Dermis blood vessel endothelial cell (primary cell): ENCODE measurements at places on chromosomes 3 and 15. TPM values are rescaled to one million over a fixed set of nuclear protein-coding genes. Genes with fewer than 3 reads are reported as not detected.

DNA sequence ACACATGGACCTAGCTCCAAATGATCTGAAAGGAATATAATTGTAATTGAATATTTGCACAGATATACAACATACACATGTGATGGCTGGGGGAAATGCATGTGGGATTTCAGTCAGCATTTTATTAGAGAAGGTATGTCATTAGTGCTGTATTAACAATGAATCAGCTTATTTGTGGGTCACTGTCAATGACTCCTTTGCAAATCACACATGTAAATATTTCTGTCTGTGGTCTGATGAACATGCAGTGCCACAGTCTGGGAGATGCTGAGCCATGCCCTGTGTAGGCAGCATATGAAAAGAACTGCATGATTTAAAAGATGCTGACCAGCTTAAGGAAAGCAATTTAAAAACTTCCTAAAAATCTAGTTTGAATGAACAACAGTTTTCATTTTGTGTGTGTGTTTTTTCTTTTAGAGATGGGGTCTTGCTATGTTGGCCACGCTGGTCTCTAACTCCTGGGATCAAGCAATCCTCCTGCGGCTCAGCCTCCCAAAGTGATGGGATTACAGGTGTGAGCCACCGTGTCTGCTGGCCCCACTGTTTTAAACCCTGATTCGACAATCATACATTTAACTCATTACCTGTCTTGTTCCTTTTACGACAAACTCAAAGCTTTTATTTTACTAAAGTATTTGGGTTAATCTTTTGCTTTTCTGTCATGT, 803 bp upstream of the B3GNT5 start:
- DNase-seq: no peak

Gene KIF15
- total RNA-seq: 7.5 and 21.2 TPM in 2 replicates

DNA sequence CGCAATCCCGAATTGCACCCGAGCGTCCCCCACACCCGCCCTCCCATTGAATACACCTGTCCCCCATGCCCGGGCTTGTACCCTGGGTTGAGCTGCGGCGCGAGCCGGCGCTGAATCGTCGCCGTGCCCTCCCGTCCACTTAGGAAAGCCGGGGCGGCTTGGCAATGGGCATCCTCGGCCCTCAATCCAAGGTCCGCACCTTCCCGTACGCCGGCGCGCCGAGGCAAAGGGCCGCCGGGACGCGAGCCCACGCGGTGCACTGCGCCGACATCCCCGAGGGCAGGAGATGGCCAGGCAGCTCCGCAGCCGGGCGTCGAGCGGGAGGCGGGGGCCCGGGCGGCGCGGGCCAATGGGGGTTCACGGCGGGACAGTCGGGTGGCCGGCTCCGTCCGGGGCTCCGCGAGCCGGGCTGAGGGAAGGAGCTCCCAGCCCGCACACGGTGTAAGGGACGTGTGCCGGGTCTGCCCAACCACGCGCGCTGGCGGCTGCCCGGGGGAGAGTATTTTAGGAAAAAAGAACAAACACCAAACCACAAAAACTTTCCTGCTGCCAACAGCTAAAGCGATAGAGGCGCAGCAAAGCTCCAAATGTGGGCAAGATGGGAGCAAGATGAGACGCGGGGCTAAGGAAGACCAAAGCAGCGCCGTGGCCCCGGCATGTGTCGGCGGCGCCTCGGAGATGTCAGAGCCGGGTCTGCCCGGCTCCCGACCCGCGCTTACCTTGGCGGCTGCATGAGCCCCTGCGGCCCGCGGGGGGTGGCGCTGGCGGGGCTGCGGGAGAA, 621 bp downstream of the RGMA start:
- peak; percentile 16 for DNase-seq

DNA sequence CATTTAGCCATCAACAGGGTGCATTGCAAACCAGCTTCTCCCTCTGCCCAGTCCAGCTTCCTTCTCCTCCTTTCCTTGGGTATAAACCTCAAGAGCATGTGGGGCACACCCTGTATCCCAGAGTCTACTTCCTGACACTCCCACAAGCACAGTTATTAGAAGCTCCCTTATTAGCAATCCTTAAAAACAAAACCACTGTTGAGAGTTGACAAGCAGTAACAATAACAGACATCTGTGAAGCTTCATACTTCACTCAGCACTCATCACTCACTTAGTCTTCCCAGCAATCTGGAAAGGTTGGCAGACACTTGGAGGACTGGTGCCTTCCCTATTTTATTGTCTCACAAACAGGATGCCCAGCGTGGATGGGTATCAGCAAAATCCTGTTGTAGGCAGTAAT, 155.5 kb upstream of the PROK2 start:
- DNase-seq: no peak

DNA sequence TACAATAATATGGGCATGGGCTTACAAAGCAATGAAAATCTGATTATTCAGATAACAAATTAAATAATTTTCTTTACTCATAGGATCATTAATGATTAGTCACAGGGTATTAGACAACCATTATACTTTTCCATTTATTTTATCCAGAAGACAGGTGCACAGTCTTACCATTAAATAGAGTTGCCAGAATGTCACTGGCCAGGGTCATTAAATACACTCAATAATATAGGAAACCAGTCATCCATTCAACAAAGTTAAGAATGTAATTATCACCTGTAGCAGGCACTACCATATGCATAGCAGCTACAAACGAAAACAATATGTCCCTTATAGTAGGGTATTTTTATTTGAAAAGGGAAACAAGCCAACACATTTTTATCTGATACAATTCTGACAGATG, 16.1 kb downstream of the ROBO1 start:
- DNase-seq: no peak

GRCh38 chr3:124295362-124295761, 303.4 kb upstream of the ROPN1 start:
- no peak for DNase-seq

DNA sequence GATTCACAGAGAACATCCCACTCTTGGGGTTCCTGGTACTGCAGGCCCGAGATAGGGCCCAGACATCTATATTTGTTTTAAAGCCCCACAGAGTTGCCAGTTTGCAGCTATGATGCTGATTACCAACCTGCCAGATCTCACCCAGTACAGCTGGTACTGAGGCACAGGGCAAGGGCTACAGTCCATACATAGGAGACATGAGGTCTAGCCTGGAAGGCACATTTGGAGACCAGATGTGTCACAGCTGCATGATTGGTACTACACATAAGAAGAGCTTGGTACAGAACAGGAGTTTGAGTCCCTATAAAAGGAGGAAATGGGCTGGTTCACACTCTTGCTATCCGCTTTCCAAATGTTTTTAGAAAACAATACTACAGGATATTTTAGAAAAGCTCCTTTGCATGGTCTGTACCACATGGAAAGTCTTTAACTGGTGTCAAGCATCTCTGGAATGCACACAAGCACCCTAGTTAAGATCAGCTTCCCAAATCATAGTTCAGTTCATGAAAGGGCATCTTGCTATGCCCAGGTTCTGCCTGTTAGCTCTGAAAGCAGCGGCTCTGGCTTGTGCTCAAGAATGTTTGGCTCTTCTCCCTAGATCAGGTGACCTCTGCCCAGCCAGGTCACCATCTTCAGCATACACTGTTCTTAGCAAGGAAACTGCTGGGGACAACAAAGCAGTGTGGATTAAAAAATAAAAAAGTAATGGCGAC, 20.6 kb downstream of the MTMR14 start:
- DNase-seq: peak; percentile 77

Gene ARL13B
- 12.3 and 13.8 TPM in 2 replicates for total RNA-seq

- DNase-seq: no peak
Measured at GRCh38 chr3:122255757-122256439, 69.2 kb upstream of the CSTA start.

DNA sequence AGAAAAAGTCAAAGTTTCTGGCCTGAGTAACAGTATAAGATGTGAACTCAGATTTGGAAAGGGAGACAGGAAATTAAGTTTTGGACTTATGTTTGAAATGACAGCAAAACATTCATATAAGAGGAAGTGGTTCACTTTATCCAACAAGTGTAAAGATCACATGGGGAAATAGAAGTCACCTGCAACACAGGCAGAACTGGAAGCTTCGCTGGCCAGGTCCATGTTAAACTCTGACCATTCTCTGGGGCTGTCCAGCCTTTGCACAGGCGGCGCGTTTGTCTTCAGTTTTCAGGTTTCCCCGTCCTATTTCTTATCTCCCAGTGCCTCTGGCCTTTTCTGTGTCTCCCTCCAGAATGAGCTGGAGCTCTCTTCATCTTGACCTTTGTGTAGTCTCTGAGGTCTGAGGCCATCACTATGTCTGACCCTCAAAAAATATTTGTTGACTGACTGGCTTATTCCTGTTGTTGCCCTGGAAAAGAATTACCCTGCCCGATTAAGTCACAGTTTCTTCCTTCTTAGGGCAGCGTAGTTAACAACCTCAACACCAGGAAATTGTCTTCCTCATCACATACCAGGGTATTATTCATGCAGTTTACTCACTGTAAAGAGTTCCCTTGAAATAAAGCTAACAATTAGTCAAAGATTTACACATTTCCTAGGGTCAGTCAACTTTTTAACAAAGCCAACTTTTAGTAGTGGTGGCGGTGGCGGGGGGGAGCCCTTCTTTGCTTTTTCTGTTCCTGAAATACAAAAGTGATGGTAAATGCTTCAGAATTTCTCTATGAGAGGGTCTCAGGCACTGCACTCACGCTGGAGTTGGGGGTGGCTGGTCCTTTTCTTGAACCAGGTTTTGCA, 959 bp upstream of the RASA2 start:
- DNase-seq: peak; percentile 91

DNA sequence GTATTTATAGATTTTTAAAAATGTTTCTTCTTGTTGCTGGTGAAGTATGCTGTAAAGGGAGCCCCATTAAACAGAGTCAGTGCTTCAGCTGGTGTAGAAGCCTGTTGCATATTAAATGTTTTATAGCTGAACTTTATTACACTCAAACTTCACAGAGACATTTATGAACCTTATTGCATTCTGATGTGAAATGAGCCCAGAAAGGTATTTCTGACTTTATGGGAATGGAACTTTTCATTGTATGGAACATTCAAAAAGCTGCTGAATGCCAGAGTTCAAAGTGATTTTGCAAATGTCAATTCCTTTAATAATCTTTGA, 329.3 kb upstream of the RASGRP1 start:
- DNase-seq: no peak

GRCh38 chr3:178741020-178741419, 204.8 kb downstream of the KCNMB2 start:
- DNase-seq: no peak

Gene CCR2
- total RNA-seq: not detected in 2 replicates

Gene RAB43
- 68.8 and 116 TPM in 2 replicates for total RNA-seq

Gene TGM5
- total RNA-seq: not detected in 2 replicates

DNA sequence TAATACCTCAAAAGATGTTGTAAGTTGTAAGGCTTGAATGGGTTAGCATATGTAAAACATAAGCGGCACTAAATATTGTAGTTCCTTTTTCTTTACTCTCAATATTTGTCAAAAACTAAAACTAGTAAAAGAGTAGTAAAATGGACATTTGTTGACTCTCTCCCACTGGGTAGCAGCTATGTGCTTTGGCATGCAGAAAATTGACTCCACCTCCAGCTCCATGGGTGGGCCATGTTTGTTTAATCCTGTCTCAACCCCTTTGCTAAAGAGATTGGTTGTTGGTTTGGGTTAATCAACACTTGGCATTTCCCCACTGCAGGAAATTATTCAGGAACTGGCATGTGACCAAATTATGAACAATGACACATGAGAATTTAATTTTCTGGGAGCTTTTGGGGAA, 114.8 kb downstream of the EOMES start:
- peak; percentile 79 for DNase-seq

GRCh38 chr3:71753701-71754609, at the start of gene GPR27:
Gene GPR27 (plus strand): TSS chr3:71753855. CDS start chr3:71754050, 195 bp downstream.
- peak; percentile 64 for DNase-seq

Gene ACTC1
- not detected in 2 replicates for total RNA-seq

GRCh38 chr3:181690769-181691168, 21.0 kb upstream of the SOX2 start:
- DNase-seq: no peak

DNA sequence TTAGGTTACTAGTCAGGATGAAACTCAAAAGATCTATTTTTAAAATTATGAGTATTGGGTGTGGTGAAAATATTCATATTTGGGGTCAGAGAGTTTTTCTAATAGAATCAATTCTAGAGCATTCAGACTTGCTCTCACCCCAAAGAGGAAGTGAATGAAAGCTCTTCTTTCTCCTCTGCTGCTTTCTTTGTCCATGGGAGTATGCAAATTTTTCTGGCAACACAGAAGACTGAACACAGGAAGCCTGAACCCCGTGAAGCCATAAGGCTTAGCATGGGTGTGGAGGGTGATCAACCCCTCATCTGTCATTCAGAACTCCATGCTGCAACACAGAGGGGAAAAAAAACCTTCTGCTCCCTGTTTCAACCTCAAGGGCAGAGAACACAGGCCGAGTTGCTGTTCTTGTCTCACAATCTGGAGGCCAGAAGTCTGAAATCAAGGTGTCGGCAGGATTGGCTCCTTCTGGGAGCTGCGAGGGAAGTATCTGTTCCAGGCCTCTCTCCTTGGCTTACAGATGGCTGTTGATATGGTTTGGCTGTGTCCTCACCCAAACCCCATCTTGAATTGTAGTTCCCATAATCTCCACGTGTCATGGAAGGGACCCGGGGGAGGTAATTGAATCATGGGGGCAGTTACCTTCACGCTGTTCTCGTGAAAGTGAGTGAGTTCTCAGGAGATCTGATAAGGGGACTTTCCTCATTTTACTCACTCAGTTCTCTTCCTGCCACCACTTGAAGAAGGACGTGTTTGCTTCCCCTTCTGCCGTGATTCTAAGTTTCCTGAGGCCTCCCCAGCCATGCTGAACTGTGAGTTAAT, 33.7 kb upstream of the CD47 start:
- DNase-seq: peak; percentile 23

Gene MED12L
- under 0.01 and 0.05 TPM in 2 replicates for total RNA-seq

GRCh38 chr3:132154619-132155018, 119.8 kb upstream of the CPNE4 start:
- DNase-seq: no peak

- DNase-seq: no peak
Measured at GRCh38 chr3:84993956-84994355, 35.2 kb downstream of the CADM2 start.

DNA sequence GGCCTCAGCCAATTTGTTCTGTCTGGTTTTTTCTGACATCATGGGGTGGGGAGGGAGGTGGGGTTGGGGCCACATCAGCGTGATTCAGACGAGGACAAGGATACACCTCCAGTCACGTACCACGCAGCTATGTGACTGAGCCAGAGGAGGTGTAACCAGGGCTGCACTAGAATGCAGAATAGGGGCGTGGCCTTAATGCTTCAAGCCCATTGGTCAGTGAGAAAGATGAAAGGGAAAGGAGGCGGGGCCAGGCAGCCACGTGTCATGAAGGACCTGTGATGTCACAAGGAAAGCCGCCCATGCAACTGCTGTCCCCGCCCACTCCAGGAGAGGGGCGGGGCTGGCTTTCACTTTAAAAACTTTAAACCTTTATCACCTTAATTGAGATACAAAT, at the start of gene GOLGA6L2:
Gene GOLGA6L2, minus strand, starts transcription at position 137 of the 394 bp plus-strand sequence. Its CDS starts 62 bp downstream, at position 75.
- no peak for DNase-seq

Gene MYO1E
- 142 and 226 TPM in 2 replicates for total RNA-seq

Gene TNFAIP8L3
- 49.9 and 79.0 TPM in 2 replicates for total RNA-seq

GRCh38 chr3:30069056-30069455, 537.3 kb upstream of the TGFBR2 start:
- DNase-seq: no peak

- DNase-seq: peak; percentile 34
Measured at GRCh38 chr15:60649845-60650548, 171.1 kb upstream of the ICE2 start.
